ENCODE measurements at places on chromosomes 2 and 18. TPM values are rescaled to one million over a fixed set of nuclear protein-coding genes. Genes with fewer than 3 reads are reported as not detected.

GAL3ST2 gene
- 0.64 TPM for total RNA-seq

TEKT4 gene
- total RNA-seq: not detected

ODC1 gene
- 122 TPM for total RNA-seq

ITM2C gene
- 311 TPM for total RNA-seq

LOXL3 gene
- 18.6 TPM for total RNA-seq

SNED1 gene
- total RNA-seq: 151 TPM

MC4R gene
- not detected for total RNA-seq

FBLN7 gene
- 1.8 TPM for total RNA-seq

ACADL gene
- total RNA-seq: not detected

GPR35 gene
- not detected for total RNA-seq

UPP2 gene
- total RNA-seq: not detected

MDH1B gene
- total RNA-seq: 1.3 TPM

MYCN gene
- 0.32 TPM for total RNA-seq

PLEKHH2 gene
- 5.2 TPM for total RNA-seq

CNTNAP5 gene
- total RNA-seq: not detected

SKA1 gene
- 3.7 TPM for total RNA-seq

LINC00305 gene
- not detected for total RNA-seq

NT5C1B gene
- total RNA-seq: not detected

RGPD8 gene
- total RNA-seq: 0.56 TPM

TMEM163 gene
- total RNA-seq: 0.13 TPM

CPLX4 gene
- not detected for total RNA-seq

ANKRD53 gene
- total RNA-seq: 1.3 TPM

RNF125 gene
- total RNA-seq: 0.65 TPM

DPP4 gene
- 13.3 TPM for total RNA-seq

RPRM gene
- not detected for total RNA-seq

PEX13 gene
- total RNA-seq: 30.0 TPM

LYPD1 gene
- 0.64 TPM for total RNA-seq

PSMA8 gene
- not detected for total RNA-seq

GPR39 gene
- total RNA-seq: not detected

GPC1 gene
- 124 TPM for total RNA-seq

KIAA2012 gene
- not detected for total RNA-seq

ALPI gene
- not detected for total RNA-seq

CCL20 gene
- 14.0 TPM for total RNA-seq

ADRA2B gene
- total RNA-seq: not detected

CELF4 gene
- total RNA-seq: not detected

CGREF1 gene
- total RNA-seq: 4.6 TPM

NPAS2 gene
- total RNA-seq: 10.9 TPM

LYPD6 gene
- total RNA-seq: not detected

SALL3 gene
- not detected for total RNA-seq

Measured in epithelial cell of alveolus of lung (primary cell).